Suprapubic skin (tissue), 4 donors: ENCODE measurements at places on chromosomes 6 and 20.
A peak's percentile ranks its signal among the peaks of the same experiment; 100 is the strongest.

GRCh38 chr6:52552278-52552643 lies 24.6 kb downstream of the TRAM2 start:
- no peaks in the 10 kb centered on the region for H3K27me3 ChIP-seq
- peak overlapping the region; percentile 7 for H3K4me3 ChIP-seq
- peak overlapping the region; percentile 59 for H3K27ac ChIP-seq

- no peak for DNase-seq
- H3K4me3 ChIP-seq = no peak overlapping the region
- H3K27me3 ChIP-seq = no peaks in the 10 kb centered on the region
- peaks cover 14% of the 10 kb centered on the region for H3K4me1 ChIP-seq
- no peaks in the 10 kb centered on the region for H3K36me3 ChIP-seq
Observed at GRCh38 chr6:35181308-35181932, 32.3 kb upstream of the SCUBE3 start.

DNA sequence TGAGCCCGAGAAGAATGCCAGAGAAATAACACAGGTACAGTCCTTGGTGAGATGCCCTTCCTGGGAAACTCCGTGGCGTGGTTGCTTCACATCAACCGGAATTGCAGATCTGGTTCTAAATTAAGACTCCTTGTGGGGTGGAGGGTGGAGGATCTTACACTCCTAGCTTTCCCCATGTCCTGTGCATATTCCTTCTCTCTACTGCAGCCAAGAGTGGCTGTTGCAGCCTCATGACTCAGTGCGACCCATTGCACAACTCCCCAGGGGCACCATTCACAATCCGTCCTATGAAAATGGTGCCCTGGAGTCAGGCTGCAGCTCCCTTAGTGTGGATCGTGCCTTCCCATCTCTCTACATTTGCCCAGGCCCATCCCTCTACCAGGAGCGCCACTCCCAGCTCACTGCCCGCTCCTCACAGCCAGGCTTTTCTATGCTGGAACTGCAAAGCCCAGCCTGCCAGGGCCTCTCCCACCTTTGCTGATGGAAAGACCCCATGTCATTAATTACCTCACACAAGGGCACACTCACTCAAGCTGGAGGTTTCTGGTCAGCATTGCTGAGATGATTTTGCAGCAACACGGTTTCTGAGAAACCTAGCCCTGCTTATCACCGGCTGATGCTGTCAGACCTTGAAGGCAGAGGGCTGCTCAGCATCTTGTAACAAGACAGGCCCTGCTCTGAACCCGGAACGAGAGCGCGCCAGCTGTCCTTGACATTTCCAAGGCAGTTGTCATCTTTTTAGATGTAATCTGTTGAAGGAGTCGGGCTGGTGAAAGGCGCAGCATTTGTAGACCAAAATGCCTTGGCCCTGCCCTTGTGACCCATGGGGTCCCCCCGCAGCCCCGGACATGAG lies 39.7 kb downstream of the SIRPA start:
- peaks cover 32% of the 10 kb centered on the region for H3K36me3 ChIP-seq
- H3K27me3 ChIP-seq = no peaks in the 10 kb centered on the region
- peaks cover 34% of the 10 kb centered on the region for H3K4me1 ChIP-seq
- H3K4me3 ChIP-seq = no peak overlapping the region
- H3K27ac ChIP-seq = peak overlapping the region; percentile 65

DNA sequence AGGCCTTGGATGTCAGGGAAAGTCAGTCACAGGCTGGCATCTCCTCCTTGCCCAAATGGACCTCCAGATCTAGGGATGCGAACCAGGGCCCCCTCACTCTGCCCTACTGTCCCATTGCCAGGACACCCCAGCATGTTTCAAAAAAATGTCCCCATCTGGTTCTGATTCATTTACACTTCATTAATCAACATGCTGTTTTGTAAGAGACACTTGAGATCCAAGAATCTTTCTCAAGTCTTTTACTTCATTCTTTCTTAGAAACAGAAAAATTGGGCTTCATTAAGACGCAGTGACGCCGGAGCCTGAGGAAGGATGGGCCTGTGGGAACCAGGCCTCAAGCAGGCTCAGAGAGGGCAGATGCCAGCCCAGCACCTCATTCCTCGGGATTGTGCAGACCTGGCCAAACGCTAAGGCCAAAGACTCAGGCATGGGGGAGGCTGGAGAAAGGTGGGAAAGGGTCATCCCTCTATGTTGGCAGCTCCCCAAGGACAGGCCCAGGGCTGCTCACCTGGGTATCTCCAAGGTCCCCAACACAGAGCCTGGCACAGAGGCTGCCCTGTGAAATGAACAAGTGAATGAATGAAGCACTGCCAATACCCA lies 3.8 kb downstream of the RSPO4 start:
- DNase-seq = no peak
- H3K27ac ChIP-seq = no peak overlapping the region

DNA sequence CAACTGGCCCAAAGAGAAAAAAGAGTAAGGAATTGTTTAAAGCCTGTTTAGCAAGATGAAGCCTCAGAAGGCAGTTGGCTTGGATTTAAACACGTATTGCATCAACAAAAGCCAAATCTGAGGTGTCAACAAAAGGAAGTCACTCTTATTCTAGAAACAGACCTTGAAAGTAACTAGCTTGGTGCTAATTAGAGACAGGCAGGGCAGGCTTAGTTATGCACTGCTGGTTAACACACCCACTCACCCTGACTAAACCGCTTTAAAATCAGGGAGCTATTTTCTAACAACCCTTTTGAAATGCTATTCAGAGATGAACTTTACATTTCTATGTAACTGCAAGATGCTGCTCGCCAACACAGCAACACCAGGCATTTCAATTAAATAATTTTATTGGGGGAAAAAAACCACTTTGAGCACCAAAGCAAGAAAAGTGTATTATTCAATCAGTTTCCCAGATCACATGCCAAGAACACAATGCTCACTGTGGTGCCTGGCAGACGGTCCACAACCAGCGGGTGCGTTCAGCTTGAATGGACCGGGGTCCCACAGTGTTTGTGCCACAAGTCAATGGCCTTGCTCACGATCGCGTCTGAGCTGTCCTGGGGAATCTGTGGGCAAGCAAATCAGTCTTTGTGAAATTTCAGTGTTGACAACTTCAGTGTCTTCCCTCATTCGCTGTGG lies 23.6 kb downstream of the TBC1D7 start:
- no peak overlapping the region for H3K27ac ChIP-seq
- no peaks in the 10 kb centered on the region for H3K27me3 ChIP-seq
- H3K4me3 ChIP-seq = no peak overlapping the region
- H3K36me3 ChIP-seq = peaks cover 41% of the 10 kb centered on the region
- peak; percentile 70 for DNase-seq
